Stimulated activated CD8-positive, alpha-beta memory T cell treated with anti-CD3 and anti-CD28 coated beads, Interleukin-7, amount 100 ng/mL, for 4 hours (primary cell): ENCODE measurements at places on chromosomes 1 and 21.

- DNase-seq = no peak
Observed at GRCh38 chr1:178155481-178156255, 61.8 kb downstream of the RASAL2 start.

DNA sequence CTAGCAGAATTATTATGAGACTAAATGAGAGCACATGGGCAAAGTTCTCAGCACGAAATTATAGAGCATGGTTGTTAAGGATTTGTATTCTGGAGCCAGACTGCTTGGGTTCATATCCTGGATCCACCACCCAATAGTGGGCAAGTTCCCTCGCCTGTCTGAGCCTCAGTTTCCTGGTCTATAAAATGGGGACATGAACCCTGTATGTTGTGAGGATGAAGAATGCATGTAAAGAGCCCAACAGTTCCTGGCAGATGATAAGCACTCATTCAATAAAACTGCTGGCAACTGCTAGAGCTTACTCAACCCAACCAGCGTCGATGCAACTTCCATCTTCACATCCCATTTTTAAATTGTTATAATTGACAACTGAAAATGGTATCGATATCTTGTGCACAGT lies 47.2 kb upstream of the ZBTB40 start:
- no peak for DNase-seq

GRCh38 chr1:1219341-1219740 lies 5.4 kb upstream of the TNFRSF4 start:
- no peak for DNase-seq

DNA sequence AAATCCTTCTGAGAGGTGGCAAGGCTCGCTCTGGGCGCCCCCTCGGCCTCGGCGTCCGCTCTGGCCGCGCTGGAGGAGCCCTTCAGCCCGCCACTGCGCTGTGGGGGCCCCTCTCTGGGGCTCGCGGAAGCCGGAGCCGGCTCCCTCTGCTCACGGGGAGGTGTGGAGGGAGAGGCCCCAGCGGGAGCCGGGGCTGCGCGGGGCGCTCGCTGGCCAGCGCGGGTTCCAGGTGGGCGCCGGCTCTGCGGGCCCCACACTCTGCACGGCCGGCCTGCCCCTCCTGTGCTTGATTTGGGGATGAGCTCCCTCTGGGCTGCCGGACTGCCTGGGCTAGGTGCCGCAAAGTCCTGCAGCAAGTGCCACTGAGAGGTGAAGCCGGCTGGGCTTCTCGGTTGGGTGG lies 1260.7 kb upstream of the PRMT6 start:
- DNase-seq = no peak

DNA sequence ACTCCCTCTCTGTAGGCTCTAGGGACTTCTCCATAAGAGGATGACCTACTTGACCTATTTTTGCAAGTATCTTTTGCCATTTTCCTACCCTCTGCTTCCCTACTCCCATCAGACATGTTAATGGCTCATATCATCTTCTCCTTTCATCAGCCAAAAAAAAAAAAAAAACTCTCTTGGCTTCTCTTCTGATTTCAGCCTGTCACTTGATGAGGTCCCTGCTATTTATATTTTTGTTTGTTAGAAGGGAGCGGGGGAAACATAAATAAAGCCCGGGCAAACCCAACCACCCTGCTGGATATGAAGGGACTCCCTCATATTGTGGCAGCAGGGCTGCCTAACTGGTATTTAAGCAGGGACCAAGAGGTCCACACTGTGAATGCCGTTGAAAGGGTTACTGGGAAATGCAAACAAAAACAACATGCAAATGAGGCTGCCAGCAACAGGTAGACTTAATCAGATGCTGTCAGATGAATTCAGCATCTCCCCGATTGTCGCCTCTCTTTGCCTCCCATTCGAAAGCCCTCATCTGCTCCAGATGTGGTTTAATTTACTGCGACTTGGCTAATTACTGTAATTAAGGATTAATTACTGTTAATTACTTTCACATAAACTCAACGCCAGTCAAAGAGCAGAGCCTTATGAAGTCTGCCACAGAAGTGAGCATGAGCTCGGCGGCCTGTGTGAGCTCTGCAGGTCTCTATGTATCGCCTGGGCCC lies 172.3 kb downstream of the PBX1 start:
- DNase-seq = no peak

DNA sequence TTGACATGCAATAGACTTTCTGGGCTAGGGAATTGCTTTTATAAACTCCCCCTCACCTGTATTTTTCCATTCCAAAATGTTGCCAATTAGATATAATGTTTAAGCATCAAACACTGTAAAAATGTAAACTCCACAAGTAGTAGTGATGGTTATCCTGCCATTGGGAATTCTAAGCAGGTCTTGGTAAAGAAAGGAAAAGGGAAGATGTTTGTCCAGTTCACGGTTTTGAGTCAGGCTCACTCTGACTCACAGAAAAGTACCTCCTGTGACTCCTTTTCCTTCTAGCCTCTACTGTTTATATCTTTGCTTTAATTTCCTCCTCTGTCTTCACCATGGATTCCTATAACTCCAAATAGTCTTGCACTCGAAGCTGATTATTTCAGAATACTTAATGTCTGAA lies 19.0 kb upstream of the PTPN14 start:
- no peak for DNase-seq

- DNase-seq = no peak
Observed at GRCh38 chr1:247274605-247275256, 18.9 kb downstream of the VN1R5 start.

DNA sequence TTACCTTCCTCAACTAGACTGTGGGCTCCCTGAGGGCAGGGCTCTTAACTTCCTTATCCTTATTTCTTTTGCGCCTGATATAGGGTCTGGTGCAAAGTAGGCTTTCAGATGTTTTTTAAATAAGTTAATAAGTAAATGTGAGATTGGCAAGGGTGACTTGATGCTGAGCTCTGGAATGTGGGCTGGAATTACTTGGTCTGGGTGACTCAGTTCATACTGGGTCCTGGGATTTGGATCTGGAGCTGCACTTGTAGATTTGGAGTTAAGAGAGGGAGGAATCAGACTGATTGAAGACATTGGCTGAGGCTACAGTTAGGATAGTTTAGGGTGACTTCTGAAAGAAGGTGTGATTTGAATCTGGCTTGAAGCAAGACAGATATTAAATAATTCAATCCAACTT lies 190.9 kb downstream of the GIPC2 start:
- DNase-seq = no peak

DNA sequence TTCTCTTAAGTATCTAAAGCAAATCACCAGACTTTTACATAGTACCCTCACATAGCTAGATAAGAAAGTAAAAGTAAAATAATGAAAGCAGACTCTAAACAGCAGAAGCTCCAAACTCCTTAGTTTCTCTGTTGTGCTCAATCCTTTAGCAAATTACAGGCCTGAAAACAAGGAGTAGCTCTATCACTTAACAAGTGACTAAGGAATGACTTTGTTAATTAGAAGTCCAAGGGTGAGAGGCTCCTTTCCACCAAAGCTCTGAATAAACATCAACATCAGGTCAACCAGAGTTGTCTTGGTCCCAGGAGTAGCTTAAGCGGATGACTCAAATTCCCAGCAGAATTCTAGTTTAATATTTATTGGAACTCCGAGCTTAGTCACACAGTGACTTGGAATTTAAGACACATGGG lies 5.9 kb downstream of the NRIP1 start:
- DNase-seq = no peak

- no peak for DNase-seq
Observed at GRCh38 chr1:187413405-187414169, 584.8 kb downstream of the PLA2G4A start.
